ENCODE measurements at places on chromosomes 7 and 10.
A peak's percentile ranks its signal among the peaks of the same experiment; 100 is the strongest.

DNA sequence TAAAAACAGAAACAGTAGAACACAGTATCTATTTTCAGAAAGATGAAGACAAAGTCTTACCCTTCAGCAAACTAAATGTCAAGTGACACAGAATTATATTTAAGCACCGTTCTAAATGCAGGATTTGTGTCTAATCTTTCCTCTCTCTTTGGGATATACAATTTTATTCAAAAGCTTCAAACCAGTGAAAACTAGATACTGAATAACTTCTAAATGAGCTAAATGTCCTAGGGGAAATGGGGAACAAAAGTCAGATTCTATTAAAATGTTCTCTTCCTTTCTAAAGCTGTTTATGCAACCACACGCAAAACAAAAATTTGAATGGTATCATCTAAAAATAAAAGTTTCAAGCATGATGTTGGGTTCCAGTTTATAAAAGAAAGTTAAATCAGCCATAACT, 136.4 kb upstream of the AOAH start:
- no peak for DNase-seq
- no peaks in the 10 kb centered on the region for H3K27me3 ChIP-seq
- no peaks in the 10 kb centered on the region for H3K36me3 ChIP-seq
- H3K4me3 ChIP-seq, result no peak overlapping the region

DNA sequence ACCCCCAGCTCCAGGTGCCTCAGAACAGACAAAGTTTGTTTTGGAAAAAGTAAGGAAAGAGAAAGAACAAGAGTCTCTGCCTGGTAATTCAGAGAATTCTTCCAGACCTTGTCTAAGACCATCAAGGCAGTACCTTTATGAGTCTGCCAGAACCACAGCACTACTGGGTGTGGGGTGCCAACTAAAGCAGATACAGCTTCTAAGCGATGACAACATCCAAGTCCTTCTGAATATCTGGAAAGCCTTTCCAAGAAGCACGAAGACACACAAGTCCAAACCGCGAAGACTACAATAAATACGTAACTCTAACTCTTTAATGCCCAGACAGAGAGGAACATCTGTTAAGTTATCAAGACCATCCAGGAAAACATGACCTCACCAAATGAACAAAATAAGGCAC, 94.3 kb downstream of the SIRT1 start:
- peaks cover 3% of the 10 kb centered on the region for H3K4me1 ChIP-seq
- H3K27me3 ChIP-seq, result no peaks in the 10 kb centered on the region
- no peak overlapping the region for H3K27ac ChIP-seq
- no peak for DNase-seq

GRCh38 chr7:130814778-130815335, 80.8 kb upstream of the KLF14 start:
- H3K4me1 ChIP-seq, result no peaks in the 10 kb centered on the region
- H3K4me3 ChIP-seq, result no peak overlapping the region
- DNase-seq, result peak; percentile 34
- no peaks in the 10 kb centered on the region for H3K36me3 ChIP-seq
- H3K27me3 ChIP-seq, result no peaks in the 10 kb centered on the region

DNA sequence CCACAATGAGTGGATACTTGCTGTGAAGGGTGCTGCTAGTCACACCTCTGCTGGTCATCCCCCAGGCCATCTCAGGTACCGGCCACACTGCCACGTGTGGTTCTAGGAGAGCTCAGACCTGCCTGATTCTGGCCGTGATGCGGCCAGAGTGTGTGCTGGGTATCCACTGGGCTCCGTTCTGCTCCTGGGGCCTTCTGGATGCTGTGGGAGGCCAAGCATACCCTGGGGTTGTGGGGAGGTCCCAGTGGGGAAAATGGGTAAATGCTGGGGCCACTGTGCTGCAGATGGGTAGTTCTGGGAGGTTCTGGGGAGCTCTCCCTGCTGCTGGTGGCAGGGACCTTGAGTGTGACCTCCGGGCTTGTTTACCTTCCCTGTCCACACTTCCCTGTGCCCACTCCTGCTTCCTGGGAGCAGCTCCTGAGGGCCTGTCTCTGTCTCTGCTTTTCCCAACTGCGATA, 318.4 kb downstream of the GLRX3 start:
- no peaks in the 10 kb centered on the region for H3K36me3 ChIP-seq
- no peak overlapping the region for H3K27ac ChIP-seq
- no peaks in the 10 kb centered on the region for H3K4me1 ChIP-seq

- no peak for DNase-seq
- peaks cover 31% of the 10 kb centered on the region for H3K27me3 ChIP-seq
- H3K27ac ChIP-seq, result no peak overlapping the region
Measured at GRCh38 chr10:46328853-46329689, 42.3 kb downstream of the ANTXRL start.

GRCh38 chr10:76192694-76193320, 761.4 kb downstream of the LRMDA start:
- no peaks in the 10 kb centered on the region for H3K27me3 ChIP-seq
- no peak overlapping the region for H3K27ac ChIP-seq
- H3K36me3 ChIP-seq, result no peaks in the 10 kb centered on the region
- H3K4me1 ChIP-seq, result no peaks in the 10 kb centered on the region
- H3K4me3 ChIP-seq, result no peak overlapping the region

DNA sequence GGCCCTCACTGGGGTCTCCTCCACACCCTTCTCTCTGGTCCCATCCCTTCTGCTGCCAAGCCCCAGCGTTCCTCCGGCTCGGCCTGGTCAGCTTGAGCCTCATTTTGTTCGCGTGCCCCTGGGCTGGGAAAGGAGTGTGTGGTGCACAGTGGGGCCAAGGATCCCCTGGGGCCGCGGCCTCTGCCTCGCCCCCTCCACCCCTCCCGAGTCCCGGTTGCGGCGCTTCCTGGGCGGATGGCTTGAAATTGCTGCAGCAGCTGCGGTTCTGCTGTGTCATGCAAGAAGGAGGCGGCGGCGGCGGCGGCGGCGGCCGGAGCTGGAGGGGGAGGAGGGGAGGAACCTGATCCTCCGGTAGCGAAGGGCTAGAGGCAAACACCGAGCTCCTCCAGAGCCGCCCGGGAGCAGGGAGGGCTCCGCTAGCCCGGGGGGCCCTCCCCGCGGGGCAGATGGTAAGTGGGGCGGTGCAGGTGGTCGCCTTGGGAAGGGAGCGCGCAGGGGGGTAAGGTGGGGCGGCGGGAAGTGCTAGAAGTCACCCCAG, 217.8 kb upstream of the MKLN1 start:
- no peaks in the 10 kb centered on the region for H3K27me3 ChIP-seq
- peak overlapping the region; percentile 63 for H3K4me3 ChIP-seq
- peaks cover 20% of the 10 kb centered on the region for H3K36me3 ChIP-seq

DNA sequence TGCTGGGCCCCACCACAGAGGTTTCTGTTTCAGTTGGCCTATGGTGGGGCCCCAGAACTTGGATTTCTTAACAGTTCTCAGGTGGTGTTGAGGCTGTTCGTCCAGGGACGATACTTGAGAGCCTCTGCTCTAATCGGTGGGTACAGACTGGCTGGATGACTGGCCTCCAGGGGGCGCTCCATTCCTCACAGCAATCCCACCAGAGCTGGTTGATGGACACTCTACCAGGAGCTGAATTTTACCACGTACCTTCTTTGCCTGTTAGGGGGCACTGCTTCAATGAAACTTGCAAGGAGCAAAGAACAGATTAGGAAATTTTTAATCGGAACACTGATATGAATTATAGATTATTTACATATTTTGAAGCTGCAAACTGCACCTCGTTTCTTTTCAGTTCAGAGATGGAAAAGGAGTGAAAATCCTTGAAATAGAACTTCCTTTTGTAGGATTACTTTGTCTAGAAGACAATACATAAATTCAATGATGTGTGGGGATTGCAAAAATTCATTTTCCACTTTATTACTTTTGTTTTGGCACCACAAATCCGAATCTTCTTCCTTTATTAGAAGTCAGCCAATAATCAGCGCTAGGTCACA, 44.8 kb downstream of the KBTBD2 start:
- no peaks in the 10 kb centered on the region for H3K27me3 ChIP-seq
- H3K36me3 ChIP-seq, result no peaks in the 10 kb centered on the region
- no peak overlapping the region for H3K27ac ChIP-seq
- peaks cover 2% of the 10 kb centered on the region for H3K4me1 ChIP-seq

DNA sequence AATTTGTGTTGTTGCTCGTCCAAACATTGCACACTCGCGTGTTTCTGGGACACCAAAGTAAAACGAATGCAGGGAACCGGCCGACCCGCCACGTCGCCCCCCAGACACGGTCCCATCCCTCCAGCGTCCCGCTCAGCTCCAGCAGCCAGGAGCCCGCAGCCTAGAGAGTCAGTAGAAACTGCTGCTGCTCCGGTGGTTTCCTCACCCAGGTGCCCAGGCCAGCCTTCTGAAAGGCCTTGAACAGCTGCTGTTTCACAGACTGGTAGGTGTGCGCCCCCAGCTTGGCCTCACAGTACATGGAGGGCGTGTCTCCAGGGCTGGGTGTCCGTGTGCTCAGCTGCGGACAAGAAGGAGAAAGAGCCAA, 126.8 kb downstream of the WDR37 start:
- no peaks in the 10 kb centered on the region for H3K4me1 ChIP-seq
- H3K27me3 ChIP-seq, result peaks cover 32% of the 10 kb centered on the region
- no peak for DNase-seq
- H3K4me3 ChIP-seq, result no peak overlapping the region
- no peaks in the 10 kb centered on the region for H3K36me3 ChIP-seq

DNA sequence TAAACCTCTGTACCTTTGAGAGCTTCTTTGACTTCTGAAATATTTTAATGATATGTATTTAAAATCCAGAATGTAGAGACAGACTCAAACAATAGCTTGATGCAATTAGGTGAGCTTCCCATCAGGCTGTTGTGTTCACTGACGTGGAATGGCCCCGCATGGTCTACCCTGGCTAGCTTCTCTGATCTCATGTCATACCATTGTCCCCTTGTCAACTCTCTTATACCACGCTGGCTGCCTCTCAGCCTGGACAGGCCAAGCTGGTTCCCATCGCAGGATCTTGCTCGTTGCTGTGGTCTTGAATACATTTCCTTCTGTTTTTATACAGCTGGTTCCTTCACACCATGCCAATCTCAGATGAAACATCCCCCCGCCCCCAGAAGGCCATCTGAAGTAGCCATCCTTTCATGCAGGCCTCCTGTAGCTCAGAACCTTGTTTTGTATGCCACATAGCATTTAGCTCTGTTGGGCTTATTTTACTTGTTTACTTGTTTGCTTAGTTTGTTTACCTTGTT, 84.2 kb downstream of the FANK1 start:
- no peaks in the 10 kb centered on the region for H3K36me3 ChIP-seq
- H3K27me3 ChIP-seq, result no peaks in the 10 kb centered on the region
- peaks cover 21% of the 10 kb centered on the region for H3K4me1 ChIP-seq
- no peak for DNase-seq

DNA sequence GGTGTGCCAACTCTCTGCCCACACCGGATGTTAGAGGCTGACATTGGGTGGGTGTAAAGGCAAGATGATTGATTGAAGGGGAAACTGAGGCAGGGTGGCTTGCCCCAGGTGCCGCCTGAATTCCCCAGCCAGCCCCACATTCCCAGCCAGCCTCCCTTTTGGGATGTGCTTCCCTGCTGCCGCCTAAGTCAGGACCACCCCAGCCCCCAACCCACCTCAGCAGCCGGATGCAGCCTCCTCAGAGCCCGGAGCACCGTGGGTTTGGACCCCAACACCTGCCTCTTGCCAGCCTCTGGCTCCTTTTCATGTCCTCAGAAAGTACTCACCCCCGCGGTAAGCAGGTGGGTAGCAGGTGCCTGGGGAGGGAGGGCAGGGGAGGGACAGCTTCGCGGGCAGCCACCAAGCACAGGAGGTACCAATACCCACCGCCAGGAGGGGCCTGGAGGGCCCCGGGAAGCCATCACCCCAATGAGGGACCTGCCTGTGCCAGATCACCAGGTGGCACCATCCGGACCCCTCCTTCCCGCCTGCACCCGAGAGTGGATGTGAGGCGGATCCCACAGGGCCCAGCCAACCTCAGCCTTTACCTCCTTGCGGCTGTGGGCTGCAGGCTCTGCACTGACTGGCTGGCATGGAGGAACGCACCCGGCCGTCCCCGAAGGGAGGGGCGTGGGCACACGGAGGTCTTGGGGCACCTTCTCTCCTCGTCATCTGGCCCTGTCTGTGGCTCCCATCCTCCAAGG, 60.5 kb downstream of the PWWP2B start:
- DNase-seq, result no peak
- peaks cover 52% of the 10 kb centered on the region for H3K27me3 ChIP-seq
- H3K4me1 ChIP-seq, result peaks cover 17% of the 10 kb centered on the region
- H3K27ac ChIP-seq, result no peak overlapping the region

- peaks cover 32% of the 10 kb centered on the region for H3K36me3 ChIP-seq
- no peak overlapping the region for H3K4me3 ChIP-seq
- H3K4me1 ChIP-seq, result peaks cover 28% of the 10 kb centered on the region
- H3K27me3 ChIP-seq, result no peaks in the 10 kb centered on the region
- DNase-seq, result peak; percentile 22
Measured at GRCh38 chr10:482051-482501, 207.4 kb downstream of the DIP2C start.

DNA sequence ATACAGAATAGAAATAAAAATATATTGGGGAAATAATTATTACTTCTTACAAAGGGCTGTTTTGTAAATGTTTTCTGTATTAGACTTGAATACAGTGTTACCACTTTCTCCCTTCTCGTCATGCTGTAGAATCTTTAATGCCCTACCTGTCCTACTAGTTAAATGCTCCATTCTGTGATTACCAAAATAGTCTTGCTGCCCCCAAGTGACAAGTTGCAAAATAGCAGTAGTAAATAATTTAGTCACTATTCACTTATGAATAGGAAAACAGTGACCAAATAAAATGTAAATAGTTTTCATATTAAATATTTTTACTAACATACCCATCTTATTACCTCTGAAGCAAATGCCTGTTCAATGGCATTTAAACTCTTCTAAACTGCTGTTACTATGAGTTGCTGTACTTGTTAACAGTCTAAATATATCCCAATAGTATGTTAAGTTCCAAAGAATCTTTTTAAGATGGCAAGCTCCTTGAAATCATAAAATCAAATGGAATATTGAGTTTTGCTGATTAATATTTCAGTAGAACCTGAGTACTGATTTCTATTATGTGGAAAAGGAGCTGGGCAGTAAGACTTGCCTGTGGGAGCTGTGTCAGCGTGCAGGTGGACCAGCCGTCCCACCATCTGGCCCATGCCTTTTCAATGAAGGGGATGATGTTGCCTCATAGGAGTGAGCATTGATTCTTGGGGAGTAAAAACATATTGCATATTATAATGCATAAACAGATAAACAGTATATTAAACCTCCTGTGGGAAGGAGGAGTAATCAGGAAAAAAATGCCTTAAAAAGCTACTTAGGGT, 18.1 kb upstream of the OIT3 start:
- H3K36me3 ChIP-seq, result peaks cover 54% of the 10 kb centered on the region
- H3K4me1 ChIP-seq, result no peaks in the 10 kb centered on the region
- no peak overlapping the region for H3K4me3 ChIP-seq
- DNase-seq, result peak; percentile 40

DNA sequence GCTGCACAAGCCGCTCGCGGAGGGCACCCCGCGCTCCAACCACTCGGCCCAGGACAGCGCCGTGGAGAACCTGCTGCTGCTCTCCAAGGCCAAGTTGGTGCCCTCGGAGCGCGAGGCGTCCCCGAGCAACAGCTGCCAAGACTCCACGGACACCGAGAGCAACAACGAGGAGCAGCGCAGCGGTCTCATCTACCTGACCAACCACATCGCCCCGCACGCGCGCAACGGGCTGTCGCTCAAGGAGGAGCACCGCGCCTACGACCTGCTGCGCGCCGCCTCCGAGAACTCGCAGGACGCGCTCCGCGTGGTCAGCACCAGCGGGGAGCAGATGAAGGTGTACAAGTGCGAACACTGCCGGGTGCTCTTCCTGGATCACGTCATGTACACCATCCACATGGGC, 50.0 kb downstream of the FIGNL1 start:
- H3K36me3 ChIP-seq, result no peaks in the 10 kb centered on the region
- no peaks in the 10 kb centered on the region for H3K4me1 ChIP-seq
- peaks cover 71% of the 10 kb centered on the region for H3K27me3 ChIP-seq
- H3K4me3 ChIP-seq, result no peak overlapping the region

GRCh38 chr7:69412331-69413146, 185.7 kb upstream of the AUTS2 start:
- no peaks in the 10 kb centered on the region for H3K36me3 ChIP-seq
- peak; percentile 73 for DNase-seq
- no peak overlapping the region for H3K27ac ChIP-seq
- no peak overlapping the region for H3K4me3 ChIP-seq
